Activated CD4-positive, alpha-beta memory T cell treated with anti-CD3 and anti-CD28 coated beads, Interleukin-2, amount 10 ng/mL, durations not matched to agents 7 days and 5 days (primary cell): ENCODE measurements at places on chromosomes 6 and 20. TPM values are rescaled to one million over a fixed set of nuclear protein-coding genes. Genes with fewer than 3 reads are reported as not detected.

FLRT3 gene
- total RNA-seq: not detected

CNR1 gene
- total RNA-seq: not detected

PROKR2 gene
- not detected for total RNA-seq

PLEKHG1 gene
- total RNA-seq: 2.3 TPM

TGM3 gene
- total RNA-seq: not detected

CLDN20 gene
- total RNA-seq: not detected

DNA sequence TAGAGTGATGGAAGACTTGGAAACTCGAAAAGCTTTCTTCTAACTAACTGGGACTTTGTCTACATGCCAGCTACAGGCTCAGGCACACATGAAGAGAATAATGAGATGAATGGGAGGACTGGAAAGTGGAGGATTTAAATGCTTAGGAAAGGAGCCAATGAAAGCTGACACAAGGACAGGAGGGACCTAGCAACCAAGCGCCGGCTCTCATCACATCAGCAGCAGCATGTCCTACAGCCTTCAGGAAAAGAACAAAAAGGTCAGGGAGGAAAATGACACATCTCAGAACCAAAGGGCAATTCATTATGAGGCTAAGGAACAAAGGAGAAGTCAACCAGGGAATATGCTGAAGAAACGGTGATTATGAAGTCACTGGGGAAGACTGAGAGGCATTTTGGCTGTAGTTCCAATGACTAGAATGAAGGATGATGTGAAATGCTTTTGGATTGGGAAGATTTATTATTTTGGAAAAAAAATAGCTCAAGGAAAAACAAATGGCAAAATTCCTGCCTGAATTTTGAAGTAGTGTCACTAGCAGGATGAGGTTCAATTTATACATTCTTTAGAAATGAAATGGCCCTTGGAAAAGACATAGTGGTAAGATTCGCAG, 5.7 kb downstream of the BACH2 start:
- H3K27ac ChIP-seq: no peak overlapping the region
- H3K36me3 ChIP-seq: peaks cover 45% of the 10 kb centered on the region
- DNase-seq: no peak
- peaks cover 21% of the 10 kb centered on the region for H3K27me3 ChIP-seq

- no peak for DNase-seq
- no peak overlapping the region for H3K27ac ChIP-seq
- no peak overlapping the region for H3K4me3 ChIP-seq
- peaks cover 9% of the 10 kb centered on the region for H3K36me3 ChIP-seq
- H3K27me3 ChIP-seq: no peaks in the 10 kb centered on the region
Measured at GRCh38 chr6:125867483-125867942, 76.8 kb downstream of the NCOA7 start.

DNA sequence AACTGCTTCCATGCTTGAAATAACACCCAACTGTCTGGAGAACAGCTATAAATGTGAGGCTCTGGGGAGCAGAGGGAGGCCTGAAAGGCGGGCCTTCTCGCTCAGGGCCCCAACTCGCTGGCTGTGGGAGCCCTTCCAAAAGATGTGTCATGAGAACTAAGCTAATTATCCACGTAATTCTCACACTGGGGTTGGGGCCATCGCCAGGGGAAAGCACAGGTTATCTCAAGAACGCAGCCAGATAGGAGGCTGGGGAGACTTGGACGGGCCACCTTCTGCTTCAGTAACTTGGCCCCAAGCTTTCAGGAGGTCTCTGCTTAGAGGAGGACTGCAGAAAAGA, 1.6 kb downstream of the PXDC1 start:
- H3K36me3 ChIP-seq: no peaks in the 10 kb centered on the region
- H3K27me3 ChIP-seq: peaks cover 35% of the 10 kb centered on the region
- peaks cover 3% of the 10 kb centered on the region for H3K4me1 ChIP-seq
- H3K27ac ChIP-seq: no peak overlapping the region
- no peak for DNase-seq

DNA sequence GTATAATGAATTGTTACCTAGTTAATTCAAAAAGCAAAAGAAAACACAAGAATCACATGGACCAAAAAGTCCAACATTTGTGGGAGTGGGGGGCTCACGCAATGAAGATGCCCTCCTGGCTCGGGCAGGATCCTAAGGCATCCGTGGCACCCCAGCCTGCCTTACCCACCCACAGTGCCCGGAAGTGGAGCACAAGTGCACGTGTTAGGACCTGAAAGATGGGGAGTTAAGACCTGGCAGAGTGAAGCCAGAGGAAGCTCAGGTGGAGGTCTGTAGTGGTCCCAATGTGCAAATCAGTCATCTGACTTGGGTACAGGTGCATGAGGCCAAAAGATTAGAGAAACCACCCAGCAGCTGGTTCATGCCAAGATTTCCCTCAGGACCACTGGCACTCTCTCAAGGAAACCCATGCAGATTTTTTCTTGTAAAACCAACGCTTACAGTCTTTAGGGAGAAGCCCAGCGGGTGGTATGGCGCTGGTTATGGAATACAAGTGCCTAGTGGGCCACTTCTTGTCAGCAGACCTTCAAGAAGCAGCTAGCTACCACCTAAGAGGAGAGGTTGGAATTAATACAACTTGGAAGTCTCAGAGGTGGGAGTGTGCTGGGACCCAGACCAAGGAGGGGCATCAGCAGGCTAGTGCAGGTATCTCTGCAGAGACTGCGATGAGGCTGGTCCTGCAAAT, 42.1 kb downstream of the BFSP1 start:
- no peaks in the 10 kb centered on the region for H3K36me3 ChIP-seq
- H3K4me3 ChIP-seq: no peak overlapping the region
- no peak for DNase-seq

DNA sequence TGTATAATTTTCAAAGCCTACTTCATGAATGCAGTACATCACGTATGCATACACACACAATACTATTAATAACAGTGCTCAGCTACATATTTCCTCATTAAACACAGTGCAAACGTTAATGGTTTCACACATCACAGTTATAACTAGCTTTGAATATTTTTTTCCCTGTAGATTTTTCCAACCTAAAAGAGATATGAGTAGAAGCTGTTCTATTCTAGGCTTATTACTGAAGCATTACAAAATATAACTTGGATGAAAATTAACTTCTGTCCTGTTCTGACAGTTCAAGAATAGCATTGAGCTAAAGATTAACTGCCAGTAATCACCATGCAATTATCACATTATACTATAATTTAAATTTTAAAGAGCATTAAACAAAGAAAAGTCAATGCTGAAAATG, 6.2 kb downstream of the LMBRD1 start:
- H3K27ac ChIP-seq: no peak overlapping the region
- H3K4me3 ChIP-seq: no peak overlapping the region
- H3K4me1 ChIP-seq: peaks cover 23% of the 10 kb centered on the region

DNA sequence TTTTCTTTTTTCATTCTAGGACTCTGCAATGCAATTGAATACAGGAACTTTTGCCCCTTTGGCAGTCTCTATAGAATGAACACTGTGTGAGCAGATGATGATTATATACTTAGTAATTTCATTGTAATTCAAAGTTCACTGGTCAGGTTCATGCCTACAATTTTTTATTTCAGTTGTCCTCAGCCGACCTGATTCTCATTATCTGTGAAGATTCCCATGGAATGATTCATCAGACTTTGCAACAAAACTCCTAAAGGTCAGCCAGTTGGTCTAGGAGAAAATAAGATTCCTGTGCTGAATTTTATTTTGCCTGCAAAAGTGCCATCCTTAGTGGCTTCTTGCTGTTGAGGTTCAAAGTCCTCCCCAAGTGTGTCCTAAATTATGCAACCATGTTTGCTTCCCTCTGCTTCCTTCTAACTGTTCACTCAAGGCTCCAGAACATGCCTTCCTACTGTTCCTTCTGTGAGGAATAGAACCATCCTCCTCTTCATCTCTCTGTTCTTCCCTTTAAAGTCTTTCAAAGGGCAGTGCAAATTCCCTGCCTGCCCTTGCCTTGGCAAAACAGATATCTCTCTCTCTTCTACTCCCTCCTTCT, 194.2 kb upstream of the CNR1 start:
- no peak for DNase-seq
- no peaks in the 10 kb centered on the region for H3K4me1 ChIP-seq
- no peaks in the 10 kb centered on the region for H3K27me3 ChIP-seq
- H3K27ac ChIP-seq: no peak overlapping the region
- no peak overlapping the region for H3K4me3 ChIP-seq
- H3K36me3 ChIP-seq: no peaks in the 10 kb centered on the region

GRCh38 chr20:46434597-46434996, 28.2 kb upstream of the ELMO2 start:
- H3K4me3 ChIP-seq: no peak overlapping the region
- no peaks in the 10 kb centered on the region for H3K36me3 ChIP-seq
- H3K27me3 ChIP-seq: peaks cover 24% of the 10 kb centered on the region
- no peak overlapping the region for H3K27ac ChIP-seq

DNA sequence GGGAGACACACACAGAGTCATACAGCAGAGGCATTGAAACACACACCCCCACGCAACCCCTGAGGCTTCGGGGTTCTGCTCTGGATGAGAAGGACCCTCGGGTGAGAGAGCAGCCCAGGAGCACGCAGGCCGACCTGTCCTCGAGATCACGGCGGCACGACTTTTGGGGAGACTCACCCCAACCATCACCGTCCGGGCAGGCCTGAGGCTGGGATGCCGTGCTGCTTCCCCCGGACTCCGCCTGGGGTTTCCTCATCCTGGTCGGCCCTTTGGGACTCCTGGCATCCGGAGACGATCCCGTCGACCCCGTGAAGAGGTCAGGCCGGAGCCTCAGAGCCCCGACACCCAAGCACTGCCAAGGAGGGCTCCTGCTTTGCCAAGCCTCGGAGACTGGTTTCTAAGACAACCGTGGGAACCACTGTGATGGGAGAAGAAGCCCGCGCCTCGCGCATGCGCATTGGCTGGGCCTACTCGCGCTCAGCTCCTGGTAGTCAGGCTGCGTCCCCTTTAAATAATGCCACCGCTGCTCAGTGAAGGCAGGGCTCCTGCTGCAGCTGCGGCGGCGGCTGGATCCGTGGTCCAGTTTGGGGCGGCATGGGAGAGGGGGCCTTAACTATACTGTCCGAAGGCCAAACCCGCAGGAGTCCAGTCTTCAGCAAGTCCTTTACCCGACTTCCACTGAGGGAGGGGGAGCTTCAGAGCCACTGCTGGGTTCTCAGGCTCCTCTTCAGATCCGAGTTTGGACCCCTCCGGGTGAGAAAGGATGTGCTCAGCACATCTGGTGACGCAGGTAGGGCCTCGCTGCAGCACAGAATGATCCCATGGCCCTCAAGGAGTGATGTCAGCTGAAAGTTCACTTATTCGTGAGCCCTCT, 171.4 kb upstream of the ZNF337 start:
- DNase-seq: peak; percentile 59
- peaks cover 19% of the 10 kb centered on the region for H3K4me1 ChIP-seq
- H3K4me3 ChIP-seq: no peak overlapping the region
- H3K27me3 ChIP-seq: peaks cover 38% of the 10 kb centered on the region
- no peaks in the 10 kb centered on the region for H3K36me3 ChIP-seq

DNA sequence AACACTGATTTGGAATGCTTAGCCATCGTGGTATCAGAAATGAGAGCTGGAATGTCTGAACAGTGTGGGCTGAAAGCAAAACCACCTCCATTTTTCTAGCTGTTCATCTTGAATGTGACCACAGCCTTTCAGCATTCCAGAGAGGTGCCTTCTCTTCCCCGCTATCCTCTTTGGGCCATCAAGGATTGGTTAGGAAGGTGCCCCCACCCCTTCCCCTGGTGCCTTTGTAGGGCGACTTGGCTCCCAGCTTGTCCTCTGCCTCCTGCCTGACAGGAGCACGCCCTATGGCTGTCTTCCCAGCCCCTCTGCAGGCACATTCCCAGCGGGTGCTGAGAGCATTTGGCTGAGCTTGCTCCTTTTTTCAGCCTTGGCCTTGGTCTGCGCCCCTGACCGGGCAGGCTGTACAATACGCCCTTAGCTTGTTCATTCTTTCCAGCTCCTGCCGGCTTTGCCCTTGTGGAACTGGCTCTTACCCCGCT, 97.5 kb downstream of the ARMC2 start:
- no peak overlapping the region for H3K27ac ChIP-seq
- H3K4me3 ChIP-seq: no peak overlapping the region
- H3K27me3 ChIP-seq: peaks cover 3% of the 10 kb centered on the region
- H3K36me3 ChIP-seq: peaks cover 7% of the 10 kb centered on the region
- peaks cover 58% of the 10 kb centered on the region for H3K4me1 ChIP-seq
- DNase-seq: no peak

GRCh38 chr6:121573481-121573880, 138.0 kb downstream of the GJA1 start:
- DNase-seq: no peak
- no peak overlapping the region for H3K4me3 ChIP-seq
- H3K27me3 ChIP-seq: no peaks in the 10 kb centered on the region
- no peaks in the 10 kb centered on the region for H3K4me1 ChIP-seq
- no peaks in the 10 kb centered on the region for H3K36me3 ChIP-seq

DNA sequence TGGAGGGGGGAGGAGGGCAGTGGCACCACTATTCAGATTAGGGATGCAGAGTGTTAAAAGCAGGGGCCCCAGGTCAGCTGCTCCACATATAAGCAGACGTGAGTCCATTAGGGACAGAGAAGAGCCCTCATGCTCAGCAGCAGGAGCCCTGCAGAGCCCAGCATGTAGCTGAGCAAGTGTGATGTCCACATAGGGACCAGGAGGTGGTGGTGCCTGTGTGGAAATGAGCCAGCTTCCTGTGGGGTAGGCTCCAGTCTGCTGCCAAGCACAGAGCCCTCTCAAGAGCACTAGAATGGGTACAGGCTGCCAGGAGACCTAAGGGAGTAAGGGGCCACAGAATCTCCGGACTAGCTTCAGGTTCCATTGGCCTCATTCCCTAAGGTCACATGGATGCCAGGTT, 57.9 kb upstream of the MLN start:
- H3K4me3 ChIP-seq: no peak overlapping the region
- no peak for DNase-seq
- peaks cover 3% of the 10 kb centered on the region for H3K36me3 ChIP-seq
- peak overlapping the region; percentile 80 for H3K27ac ChIP-seq

DNA sequence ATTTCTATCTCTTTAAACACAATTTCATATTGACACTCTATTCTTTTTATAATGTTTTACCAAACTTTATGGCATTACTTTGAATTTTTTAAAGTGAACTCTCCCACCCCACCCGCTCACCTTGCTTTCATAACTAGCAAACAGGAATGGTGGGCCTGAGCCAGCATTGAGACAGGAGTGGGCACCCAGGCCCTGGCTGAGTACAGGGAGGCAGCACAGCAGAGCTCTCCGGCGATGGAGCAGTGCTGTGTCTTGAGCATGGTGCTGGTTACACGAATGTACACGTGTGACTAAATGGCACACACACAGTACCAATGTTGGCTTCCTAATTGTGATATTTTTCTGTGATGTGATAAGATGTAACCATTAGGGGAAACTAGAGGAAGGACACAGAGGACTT, 4.5 kb downstream of the CST11 start:
- H3K4me1 ChIP-seq: peaks cover 12% of the 10 kb centered on the region
- H3K4me3 ChIP-seq: no peak overlapping the region

- no peaks in the 10 kb centered on the region for H3K4me1 ChIP-seq
- H3K36me3 ChIP-seq: no peaks in the 10 kb centered on the region
- H3K27me3 ChIP-seq: no peaks in the 10 kb centered on the region
- H3K27ac ChIP-seq: no peak overlapping the region
Measured at GRCh38 chr20:10875653-10876052, 201.9 kb upstream of the JAG1 start.
